ENCODE measurements at places on chromosomes 12 and 14. TPM values are rescaled to one million over a fixed set of nuclear protein-coding genes. Genes with fewer than 3 reads are reported as not detected.

Gene CLBA1
- 17.3 TPM for total RNA-seq

Gene PPFIA2
- total RNA-seq: 69.7 TPM

Gene PLEK2
- total RNA-seq: not detected

Gene G2E3
- 20.8 TPM for total RNA-seq

Gene CCDC197
- total RNA-seq: not detected

Gene LPAR5
- 0.08 TPM for total RNA-seq

Gene RIN3
- total RNA-seq: 10.1 TPM

Gene LRIG3
- 149 TPM for total RNA-seq

Gene FOXN4
- 0.46 TPM for total RNA-seq

Gene FAM181A
- total RNA-seq: 7.1 TPM

Gene AQP2
- total RNA-seq: 0.09 TPM

Gene DEPDC4
- total RNA-seq: not detected

Gene SDR9C7
- 0.18 TPM for total RNA-seq

Gene GDF3
- 0.58 TPM for total RNA-seq

Gene TSPAN19
- total RNA-seq: not detected

Gene CLEC1A
- 17.8 TPM for total RNA-seq

Gene DNAJC22
- total RNA-seq: 0.47 TPM

Gene RPS26
- total RNA-seq: 1,536 TPM

Gene LHX5
- total RNA-seq: 1.6 TPM

Gene ASPG
- 0.52 TPM for total RNA-seq

Gene PLEKHD1
- 1.1 TPM for total RNA-seq

Gene ABCD2
- 0.12 TPM for total RNA-seq

Gene CNTN1
- total RNA-seq: 50.6 TPM

Gene KCNA5
- 0.65 TPM for total RNA-seq

Gene IFNG-AS1
- total RNA-seq: not detected

Gene TAS2R14
- 9.9 TPM for total RNA-seq

Gene KLRG1
- total RNA-seq: 5.6 TPM

Gene ANKLE2
- total RNA-seq: 41.2 TPM

Gene ENDOU
- 0.45 TPM for total RNA-seq

Gene TSHR
- 0.36 TPM for total RNA-seq

Gene CRADD
- 15.8 TPM for total RNA-seq

Gene SLC2A14
- total RNA-seq: 1.2 TPM

Gene TSPAN9
- total RNA-seq: 9.8 TPM

Gene C1R
- 10.3 TPM for total RNA-seq

Gene MYH6
- 0.14 TPM for total RNA-seq

Gene CLEC6A
- total RNA-seq: not detected

Gene KLRF1
- not detected for total RNA-seq

Gene TMPRSS12
- total RNA-seq: not detected

Gene RPGRIP1
- total RNA-seq: 0.54 TPM

Gene CHURC1
- total RNA-seq: 53.6 TPM

Gene CATSPERB
- not detected for total RNA-seq

Gene KLHL33
- 0.15 TPM for total RNA-seq

Gene VWF
- 0.45 TPM for total RNA-seq

Gene VSX2
- 6.6 TPM for total RNA-seq

Gene TAS2R7
- total RNA-seq: 0.23 TPM

Gene BDKRB1
- total RNA-seq: 1.9 TPM

Gene RABGGTA
- 17.0 TPM for total RNA-seq

Gene PIANP
- 3.8 TPM for total RNA-seq

Gene OTOGL
- 8.0 TPM for total RNA-seq
